ENCODE measurements at places on chromosomes 5 and 9.
A peak's percentile ranks its signal among the peaks of the same experiment; 100 is the strongest.

DNA sequence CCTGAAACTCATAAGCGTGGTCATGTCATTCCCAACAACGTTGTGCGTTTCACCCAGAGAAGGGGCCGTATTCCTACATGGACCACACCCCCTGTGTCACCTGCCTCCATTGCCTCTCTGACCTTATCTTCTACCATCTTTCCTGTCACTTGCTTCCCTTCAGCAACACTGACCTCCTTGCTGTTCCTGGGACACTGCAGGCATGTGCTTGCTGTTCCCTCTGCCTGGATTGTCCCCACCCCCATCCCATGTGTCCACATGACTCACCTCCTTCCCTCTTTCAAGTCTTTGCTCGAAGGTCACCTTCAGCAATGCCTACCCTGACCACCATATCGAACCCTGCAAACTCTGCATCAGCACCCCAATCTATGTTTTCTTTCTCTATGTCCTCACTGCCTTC, 133.2 kb upstream of the ZNF618 start:
- DNase-seq = no peak

DNA sequence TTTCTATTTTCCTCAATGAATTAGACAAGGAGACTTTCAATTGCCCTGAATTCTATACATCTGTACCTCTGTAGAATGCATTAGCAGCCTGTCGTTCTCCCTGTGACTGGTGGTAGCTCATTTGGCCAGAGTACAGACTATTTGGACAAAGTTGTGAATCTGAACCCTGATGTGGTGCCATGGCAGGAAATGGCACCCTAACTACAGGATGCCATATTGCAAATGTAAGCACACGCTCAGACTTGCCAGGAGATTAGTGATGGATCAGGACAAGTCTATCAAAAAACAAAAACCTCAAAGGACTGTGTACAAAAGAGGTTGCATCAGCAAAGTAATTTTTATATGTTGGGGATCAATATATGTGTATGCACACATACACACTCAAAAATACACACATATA, 58.3 kb downstream of the SVEP1 start:
- DNase-seq = no peak

DNA sequence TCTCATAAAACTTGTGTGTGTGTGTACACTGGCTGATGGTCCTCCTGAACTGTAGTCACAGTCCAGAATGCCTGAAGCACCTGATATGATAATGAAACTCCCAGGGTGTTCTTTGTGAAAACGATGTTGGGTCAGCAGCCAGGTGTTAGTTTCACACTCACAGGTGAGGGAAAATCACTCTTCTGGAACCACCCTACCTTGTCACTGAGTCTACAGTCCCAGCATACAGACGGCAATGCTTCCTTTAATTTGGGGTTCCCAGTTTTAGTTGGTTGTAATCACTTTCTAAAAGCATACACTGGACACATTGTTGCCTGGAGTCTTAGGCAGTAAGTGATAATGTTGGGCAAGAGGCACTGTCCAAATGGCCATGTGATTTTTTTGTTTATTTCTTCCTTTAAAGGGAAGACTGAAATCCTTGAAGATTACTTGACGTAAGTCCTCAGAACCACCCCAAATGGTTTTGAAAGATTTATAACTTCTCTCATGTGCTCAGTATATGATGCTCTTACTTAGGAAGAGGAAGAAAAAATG, 18.2 kb upstream of the MGAT1 start:
- no peak for DNase-seq

- DNase-seq = no peak
Measured at GRCh38 chr5:134432677-134433359, 21.1 kb upstream of the CDKN2AIPNL start.

- no peak for DNase-seq
Measured at GRCh38 chr5:79922626-79923025, 68.4 kb downstream of the MTX3 start.

DNA sequence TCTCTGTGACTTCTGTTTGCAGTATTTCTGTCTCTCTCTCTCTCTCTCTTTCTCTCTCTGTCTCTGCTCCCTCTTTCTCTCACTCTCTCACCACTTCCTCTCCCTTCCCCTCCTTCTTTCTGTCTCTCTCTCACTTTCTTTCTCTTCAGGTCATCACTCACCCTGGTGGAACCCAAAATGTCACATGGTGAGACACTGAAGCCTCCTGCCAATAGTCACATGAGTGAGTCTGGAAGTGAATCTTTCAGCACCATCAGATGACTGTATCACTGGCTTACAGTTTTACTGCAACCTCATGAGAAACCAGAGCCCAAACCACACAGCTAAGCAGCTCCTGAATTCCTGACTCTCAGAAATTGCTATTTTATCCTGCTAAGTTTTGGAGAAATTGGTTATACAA, 414.6 kb downstream of the CAAP1 start:
- no peak for DNase-seq

DNA sequence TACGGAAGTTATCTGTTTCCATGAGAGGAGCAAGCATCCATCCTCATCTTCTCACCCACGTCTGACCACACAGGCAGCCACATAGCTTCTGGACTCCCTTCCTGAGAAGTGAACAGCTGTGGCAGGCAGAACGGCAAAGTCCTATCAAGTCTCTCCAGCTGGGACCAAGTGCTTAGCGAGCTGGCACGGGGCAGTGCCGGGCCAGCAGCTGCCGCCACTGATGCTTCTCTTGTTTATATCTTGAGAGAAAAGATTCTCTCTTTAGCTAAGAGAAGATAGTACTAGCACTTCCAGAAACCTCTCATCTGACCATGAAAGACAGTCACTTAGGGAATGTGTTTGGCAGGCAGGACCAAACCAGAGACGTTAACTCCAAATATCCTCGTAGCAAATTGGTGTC, 37.2 kb downstream of the PLAC8L1 start:
- DNase-seq = no peak

- no peak for DNase-seq
Measured at GRCh38 chr9:38651400-38652042, 31.1 kb upstream of the ANKRD18A start.

GRCh38 chr9:124473310-124473709, 23.1 kb downstream of the ADGRD2 start:
- no peak for DNase-seq

- no peak for DNase-seq
Measured at GRCh38 chr9:114056527-114056926, 21.6 kb downstream of the AMBP start.

GRCh38 chr5:172281346-172281745, 2.2 kb downstream of the UBTD2 start:
- no peak for DNase-seq

- DNase-seq = no peak
Measured at GRCh38 chr9:87710443-87710842, 15.5 kb upstream of the CTSL start.

GRCh38 chr9:74413876-74414275, 83.3 kb upstream of the RORB start:
- DNase-seq = no peak

- no peak for DNase-seq
Measured at GRCh38 chr9:77092536-77092935, 73.1 kb downstream of the FOXB2 start.

- DNase-seq = peak; percentile 43
Measured at GRCh38 chr5:124702525-124702924, 43.9 kb downstream of the ZNF608 start.

DNA sequence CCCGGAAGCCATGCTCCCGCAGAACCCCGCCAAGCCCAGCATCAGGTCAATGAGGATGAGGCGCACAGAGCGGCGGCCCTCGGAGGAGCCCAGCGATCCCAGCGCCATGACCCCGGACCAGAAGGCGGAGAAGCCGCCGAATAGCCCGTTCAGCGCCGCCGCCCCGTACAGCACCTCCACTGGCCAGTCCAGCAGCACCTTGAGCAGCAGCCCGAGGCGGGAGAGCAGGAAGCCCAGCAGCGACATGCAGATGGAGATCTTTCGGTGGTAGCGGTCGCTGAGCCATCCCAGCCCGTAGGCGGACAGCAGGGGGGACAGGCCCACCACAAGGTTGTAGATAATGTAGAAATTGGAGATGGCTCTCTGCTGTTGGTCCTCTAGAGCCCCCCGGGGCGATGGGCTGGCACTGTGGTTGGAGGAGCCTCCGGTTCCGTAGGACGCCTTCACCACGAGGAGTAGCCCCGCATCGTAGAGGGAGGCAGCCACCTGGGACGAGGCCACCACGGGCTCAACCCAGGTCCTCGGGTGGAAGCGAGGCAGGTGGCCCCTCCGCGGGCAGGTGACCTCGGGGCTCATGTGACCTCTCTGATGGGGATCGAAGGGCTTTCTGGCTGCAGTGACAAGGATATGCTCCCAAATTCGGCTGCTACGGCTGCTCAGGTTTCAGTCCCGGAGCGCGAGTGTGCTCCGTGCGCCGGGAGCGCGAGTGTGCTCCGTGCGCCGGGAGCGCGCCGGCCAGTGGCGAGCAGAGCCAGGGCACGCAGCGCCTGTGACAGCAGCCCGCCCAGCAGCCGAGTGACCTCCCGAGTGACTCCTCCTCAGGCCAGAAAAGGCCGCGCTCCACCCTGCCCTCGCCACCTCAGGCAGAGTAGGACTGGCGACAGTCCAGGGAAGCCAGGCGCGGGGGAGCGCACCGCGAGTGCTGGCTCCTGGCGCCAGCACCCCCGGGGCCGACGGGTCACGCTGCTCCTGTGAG, at the start of gene SLC46A2:
Gene SLC46A2, minus strand, starts transcription at position 771 of the 976 bp plus-strand sequence. Its CDS starts 195 bp downstream, at position 576.
- no peak for DNase-seq

DNA sequence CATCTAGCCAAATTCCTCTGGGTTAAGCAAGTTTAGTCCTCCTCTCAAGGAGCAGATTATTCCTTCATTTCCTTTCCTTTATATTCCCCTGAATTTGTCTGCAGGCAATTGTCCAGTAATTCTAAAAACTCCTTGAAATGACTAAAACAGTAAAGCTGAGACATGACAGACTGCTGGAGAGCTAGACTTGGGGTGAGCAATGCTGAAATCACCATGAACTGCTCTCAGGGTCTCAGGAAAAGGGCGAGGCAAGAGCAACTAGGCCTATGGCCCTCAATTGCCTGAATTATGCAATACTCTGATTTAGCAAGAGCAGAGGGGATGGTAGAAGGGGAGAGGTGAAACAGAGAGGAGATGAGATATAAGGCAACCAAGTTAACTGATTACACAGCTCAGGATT, 172.9 kb upstream of the NREP start:
- DNase-seq = no peak

GRCh38 chr9:5230554-5230953, 665 bp upstream of the INSL4 start:
- no peak for DNase-seq

- DNase-seq = no peak
Measured at GRCh38 chr9:23044549-23044948, 597.9 kb downstream of the DMRTA1 start.

DNA sequence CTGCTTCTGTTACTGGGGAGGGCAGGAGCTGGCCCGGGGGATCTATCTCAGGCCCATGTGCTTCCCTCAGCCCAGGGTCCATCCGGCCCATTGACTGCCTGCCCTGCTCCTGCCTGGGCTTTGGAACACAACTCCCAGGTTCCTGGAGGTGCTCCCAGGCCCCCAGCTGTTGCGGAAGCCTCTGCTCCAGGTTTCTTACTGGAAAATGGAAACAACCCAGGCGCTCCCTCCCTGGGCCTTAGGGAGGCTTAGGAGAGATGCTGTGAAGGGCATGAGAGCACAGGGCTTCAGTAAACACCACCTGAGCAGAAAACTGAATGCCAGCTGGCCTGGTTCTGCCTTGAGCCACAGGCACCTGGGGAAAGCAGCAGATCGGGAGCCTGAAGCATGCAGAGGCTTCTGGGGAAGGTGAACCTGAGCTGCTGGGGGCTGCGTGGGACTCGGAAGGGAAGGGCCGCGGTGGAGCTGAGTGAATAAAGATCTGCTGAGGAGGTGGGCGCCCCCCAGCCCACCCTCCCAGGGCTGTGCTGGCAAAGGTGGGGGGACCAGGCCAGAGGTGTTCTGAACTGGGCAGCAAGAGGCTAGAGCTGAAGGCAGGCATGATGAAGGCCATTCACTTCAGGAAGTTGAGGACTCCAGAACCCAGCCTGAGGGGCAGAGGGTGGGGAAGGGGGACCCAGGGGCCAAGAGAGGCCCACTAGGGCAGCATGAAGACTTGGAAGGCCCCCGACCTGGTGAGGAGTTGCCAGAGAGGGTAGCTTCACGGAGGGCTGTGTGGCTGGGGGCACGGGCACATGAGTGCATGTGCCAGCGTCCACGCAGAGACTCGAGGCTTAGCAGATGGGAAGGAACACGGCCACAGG, 64.8 kb downstream of the SHB start:
- DNase-seq = no peak

GRCh38 chr9:98833090-98833956, 25.9 kb downstream of the GALNT12 start:
- no peak for DNase-seq

- no peak for DNase-seq
Measured at GRCh38 chr9:125361837-125362531, 100.4 kb downstream of the GAPVD1 start.

GRCh38 chr5:95727764-95728191, 3.4 kb upstream of the RHOBTB3 start:
- no peak for DNase-seq

DNA sequence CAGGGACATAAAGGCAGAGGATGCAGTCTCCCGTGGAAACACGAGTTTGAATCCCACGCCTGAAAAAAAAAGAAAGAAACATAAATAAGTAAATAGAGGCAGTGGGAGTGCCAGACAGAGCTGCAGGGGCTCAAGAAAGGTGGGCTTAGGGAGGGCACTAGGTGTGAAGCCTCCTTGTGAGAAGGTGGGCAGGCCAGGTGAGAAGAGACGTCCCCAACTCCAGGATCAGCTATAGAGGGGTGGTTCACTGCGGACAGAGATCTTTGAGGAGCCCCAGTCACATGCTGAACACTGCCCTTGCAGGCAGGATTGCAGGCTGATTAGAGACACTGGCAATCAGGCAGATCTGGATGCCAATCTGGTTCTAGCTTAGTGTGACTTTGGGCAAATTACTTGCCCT, 172.1 kb downstream of the RGS3 start:
- no peak for DNase-seq

DNA sequence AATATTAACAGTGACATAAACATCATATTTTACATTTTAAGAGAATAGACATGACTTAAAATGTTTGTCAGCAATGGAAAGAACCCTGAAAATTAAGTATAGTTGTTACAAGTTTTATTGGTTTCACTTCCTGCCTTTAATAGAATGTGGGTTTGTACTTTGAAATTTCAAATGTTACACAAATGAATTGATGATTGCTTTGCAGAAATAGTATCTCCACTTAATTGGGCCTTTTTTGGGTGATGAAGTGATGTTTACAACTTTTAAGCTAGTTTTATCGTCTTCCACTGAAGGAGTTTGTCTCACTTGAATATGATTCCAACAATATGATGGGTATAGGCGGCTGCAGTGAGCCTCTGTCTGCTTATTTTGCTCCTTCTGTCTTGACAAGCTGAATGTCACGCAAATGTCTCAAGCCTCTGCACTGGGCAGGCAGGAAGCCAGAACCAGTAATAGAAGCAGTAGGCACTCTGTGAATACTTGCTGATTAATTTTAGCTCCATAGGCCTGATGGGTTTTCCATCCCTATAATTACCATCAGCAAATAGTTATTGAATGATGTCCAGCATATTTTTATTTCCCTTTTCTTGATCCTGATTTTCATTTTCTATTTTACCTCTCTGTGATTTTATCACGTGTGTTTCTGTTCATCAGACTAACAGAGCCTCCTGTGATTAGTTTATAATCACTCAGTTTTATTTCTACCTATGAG, 10.6 kb upstream of the NR3C1 start:
- DNase-seq = no peak
